Left lung (tissue), 14 donors: ENCODE measurements at places on chromosomes 2 and 18. TPM values are rescaled to one million over a fixed set of nuclear protein-coding genes. Genes with fewer than 3 reads are reported as not detected.

DNA sequence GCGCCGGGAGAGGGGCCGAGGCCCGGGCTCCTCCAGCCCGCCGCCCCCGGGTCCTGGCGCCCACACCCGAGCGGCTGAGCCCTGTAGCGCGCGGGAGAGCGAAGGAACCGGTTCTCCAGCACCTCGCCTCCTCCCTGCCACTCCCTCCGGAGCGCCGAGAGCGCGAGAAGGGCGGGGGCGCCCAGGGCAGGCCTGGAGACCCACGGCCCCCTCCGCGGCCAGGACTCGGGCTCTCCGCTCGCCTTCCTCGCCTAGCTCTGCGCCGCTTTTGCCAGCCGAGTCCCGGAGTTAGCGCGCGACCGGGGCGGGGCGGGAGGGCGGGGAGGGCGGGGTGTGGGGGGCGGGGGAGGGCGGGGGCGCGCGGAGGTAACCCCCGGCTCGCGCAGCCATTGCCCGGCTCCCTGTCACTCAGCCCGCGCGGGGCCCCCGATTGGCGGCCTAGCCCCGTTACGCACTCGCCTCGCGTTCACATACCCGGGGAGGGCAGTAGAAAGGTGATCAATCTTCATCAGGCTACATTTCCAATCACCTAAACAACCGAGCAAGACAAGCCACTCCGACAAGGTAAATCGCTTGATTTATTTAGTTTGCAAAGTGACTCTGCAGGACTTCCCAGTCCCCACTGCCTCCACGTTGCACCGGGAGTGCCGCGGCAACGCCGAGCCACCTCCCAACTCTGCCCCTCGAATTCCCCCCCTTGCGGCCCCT lies at the start of gene OTX1:
Gene OTX1, plus strand, starts transcription at position 497 of the 708 bp plus-strand sequence. CDS start 2,161 bp downstream, outside the sequence.
- no peak within 1 kb of the TSS for H3K27ac ChIP-seq
- peak within 1 kb of the TSS; percentile 37 for H3K4me3 ChIP-seq
- DNase-seq, result peak; percentile 64
- peaks cover 78% of the 10 kb centered on the region for H3K4me1 ChIP-seq
- H3K36me3 ChIP-seq, result no peaks in the 10 kb centered on the region
- H3K27me3 ChIP-seq, result peaks cover 100% of the 10 kb centered on the region

- no peaks in the 10 kb centered on the region for H3K27me3 ChIP-seq
- no peaks in the 10 kb centered on the region for H3K4me1 ChIP-seq
- H3K4me3 ChIP-seq, result no peak overlapping the region
- no peak overlapping the region for H3K27ac ChIP-seq
- H3K36me3 ChIP-seq, result no peaks in the 10 kb centered on the region
These were observed 303.0 kb downstream of the ICOS start for GRCh38 chr2:204239411-204240165.

- no peaks in the 10 kb centered on the region for H3K36me3 ChIP-seq
- no peaks in the 10 kb centered on the region for H3K27me3 ChIP-seq
- H3K4me3 ChIP-seq, result no peak overlapping the region
- no peak overlapping the region for H3K27ac ChIP-seq
- no peak for DNase-seq
These were observed 396.2 kb downstream of the ZNF516 start for GRCh38 chr18:76098674-76099411.

C2orf92 gene
- 8.9 TPM for total RNA-seq

ALK gene
- total RNA-seq, result 0.70 TPM

EFR3B gene
- 9.2 TPM for total RNA-seq
